ENCODE measurements at places on chromosomes 11 and 22.

- peak; percentile 88 for DNase-seq
Measured at GRCh38 chr11:10674440-10674855, 19.1 kb downstream of the IRAG1 start.

DNA sequence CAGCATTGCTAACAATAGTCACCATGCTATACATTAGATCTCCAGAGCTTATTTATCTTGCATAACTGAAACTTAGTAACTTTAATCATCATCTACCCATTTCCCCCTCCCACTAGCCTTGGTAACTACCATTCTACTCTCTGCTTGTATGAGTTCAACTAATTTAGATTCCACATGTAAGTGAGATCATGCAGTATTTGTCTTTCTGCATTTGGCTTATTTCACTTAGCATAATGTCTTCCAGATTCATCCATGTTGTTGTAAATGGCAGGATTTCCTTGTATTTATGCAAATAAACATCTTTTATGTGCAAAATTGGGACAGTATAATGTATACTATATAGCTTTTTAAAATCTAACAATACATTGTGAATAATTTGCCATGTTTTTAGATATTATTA, 66.0 kb upstream of the ZBED5 start:
- DNase-seq: no peak

GRCh38 chr11:1729692-1730011, 20.7 kb downstream of the IFITM10 start:
- DNase-seq: peak; percentile 51

DNA sequence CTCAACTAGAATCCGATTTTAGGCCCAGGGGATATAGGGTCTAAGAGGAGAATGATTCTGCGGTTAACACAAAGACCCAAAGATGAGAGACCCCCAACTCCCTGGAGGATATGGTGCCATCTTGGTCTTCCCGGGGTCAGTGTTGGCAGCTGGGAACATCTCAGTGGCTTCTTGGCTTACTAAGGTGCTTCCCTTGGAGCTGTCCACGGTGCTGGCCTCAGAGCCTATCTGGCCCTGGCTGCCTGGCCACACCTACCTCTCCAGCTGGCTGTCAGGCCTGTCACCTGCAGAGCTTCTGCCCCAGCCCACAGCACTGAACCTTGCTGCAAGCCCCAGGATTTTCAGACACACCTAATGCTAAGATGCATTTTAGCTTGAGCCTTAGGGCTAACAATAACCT, 70.7 kb upstream of the THY1 start:
- no peak for DNase-seq

DNA sequence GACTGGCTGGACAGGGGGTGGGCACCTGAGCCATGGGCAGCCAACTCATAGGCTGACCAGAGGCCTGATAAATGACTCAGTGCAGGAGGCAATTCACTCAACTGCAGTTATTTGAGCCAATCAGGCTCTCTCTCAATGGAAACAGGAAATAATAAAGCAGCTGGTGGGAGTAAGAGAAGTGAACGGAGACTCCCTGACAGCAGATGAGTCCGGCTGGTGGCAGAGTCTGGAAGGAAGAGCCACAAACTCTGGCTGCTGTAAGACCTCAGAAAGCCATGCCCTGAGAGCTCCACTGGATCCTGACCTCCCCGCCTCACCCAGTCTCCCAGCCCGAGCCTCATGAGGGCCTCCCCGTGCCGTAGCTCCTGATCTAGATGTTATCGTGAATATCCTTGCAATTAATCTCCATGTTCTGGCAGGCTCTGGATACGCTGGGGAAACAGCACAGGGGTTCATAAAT, 69.8 kb downstream of the TRIM29 start:
- no peak for DNase-seq

DNA sequence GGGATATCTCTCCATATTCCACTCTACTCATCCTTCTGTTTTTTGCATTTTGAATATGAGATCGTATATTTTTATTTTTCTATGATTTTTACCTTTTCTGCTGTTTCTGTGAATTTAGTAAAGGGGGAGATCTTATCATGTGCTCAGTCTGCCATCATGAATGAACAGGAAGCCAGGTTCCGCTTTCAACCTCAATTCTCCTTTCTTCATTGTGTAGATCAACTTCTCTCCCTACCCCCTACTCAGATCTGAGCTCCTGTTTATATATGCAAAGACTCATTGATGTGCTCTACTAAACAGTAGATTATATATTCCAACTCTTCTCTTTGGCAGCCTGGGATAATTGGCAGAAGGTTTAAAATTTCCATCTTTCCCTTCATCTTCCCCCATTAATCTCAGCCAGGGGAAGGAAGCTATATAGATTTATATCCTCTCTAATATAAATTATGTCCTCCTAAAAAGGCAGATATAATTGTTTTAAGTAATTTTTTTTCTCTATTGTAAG, 336.7 kb upstream of the PLET1 start:
- DNase-seq: no peak

GRCh38 chr22:20198557-20199319, 47.9 kb upstream of the CCDC188 start:
- DNase-seq: no peak

DNA sequence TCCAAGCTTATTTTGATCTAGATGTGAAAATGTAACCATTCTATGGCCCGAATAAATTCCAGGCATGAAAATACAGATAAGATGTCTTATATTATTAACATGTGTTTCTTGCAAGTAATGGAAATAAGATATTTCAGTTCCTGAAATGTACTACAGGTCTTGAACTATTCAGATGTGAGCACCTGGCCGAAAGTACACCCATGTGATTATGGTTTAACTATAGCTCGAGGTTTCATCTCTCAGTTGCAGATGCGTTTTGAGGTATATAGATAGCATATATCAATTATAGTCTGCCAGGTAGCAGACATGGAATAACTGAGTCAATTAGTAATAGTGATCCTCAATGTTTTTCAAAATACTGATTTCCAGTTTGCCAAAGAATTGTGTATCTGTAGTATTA, 68.3 kb downstream of the DDIAS start:
- no peak for DNase-seq

- no peak for DNase-seq
Measured at GRCh38 chr11:118532852-118533768, 2.1 kb downstream of the TMEM25 start.

DNA sequence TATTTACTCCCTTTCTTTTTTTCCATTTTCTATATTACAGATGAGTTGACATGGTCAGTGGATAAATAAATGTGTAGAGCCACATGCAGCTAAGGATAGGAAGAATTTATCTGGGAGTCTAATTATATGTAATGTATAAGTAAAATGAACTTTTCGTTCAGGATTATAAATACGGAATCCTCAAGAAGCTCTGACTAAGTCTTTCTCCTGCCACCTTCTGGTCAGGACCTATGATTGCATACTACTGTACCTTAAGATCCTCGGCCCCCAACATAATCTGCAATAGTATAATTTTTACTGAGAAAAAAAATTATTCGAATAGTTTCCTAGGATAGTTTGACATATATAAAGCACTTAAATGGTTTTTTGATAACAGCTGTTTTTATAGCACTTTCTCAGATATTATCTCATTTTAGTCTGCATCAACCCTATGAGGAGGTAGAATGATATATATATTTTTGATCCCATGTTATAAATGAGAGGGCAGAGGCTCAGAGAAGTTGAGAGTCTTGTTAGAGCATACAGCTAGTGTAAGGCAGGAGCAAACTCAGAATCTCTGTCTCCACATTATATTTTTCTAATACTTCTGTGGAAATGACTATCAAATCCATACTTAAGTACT, 36.1 kb downstream of the CCDC90B start:
- DNase-seq: no peak

DNA sequence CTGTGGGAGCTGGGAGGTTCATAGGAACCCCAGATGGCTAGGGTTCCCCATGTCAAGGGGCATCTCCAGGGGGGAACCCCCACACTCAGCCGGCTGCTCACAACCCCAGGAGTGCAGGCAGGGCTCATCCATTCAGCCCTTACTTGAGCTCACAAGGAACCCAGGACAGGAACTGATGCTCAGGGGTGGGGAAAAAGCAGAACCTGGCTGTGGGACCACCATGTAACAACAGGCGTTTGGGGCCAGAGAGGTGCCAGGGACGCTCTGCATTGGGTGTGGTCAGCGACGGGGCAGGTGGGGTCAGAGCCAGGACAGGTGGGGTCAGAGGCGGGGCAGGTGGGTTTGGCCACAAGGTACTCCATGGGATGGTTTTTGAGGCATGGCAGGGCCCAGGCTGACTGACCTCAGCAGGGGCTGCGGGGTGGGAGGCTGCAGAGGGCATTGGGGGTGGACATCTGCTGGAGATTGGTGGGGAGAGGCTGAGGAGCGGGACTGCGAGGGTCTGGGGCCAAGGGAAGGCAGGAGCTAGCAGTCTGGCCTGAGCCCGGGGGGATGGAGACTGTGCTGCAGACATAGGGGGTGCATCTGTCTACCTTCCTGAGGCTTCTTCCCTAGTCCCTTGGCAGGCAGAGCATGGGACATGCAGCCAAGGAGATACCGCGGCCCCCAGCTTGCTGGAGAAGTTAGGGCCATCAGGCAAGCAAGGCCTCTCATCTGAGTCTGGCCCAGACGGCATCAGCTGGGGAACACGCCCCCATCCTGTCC, 34.0 kb upstream of the CARS1 start:
- no peak for DNase-seq

- no peak for DNase-seq
Measured at GRCh38 chr11:13140028-13140870, 131.1 kb downstream of the RASSF10 start.

GRCh38 chr22:43921370-43921769, 2.2 kb upstream of the PNPLA3 start:
- DNase-seq: no peak

- DNase-seq: peak; percentile 94
Measured at GRCh38 chr11:33690290-33691065, 10.1 kb downstream of the C11orf91 start.

DNA sequence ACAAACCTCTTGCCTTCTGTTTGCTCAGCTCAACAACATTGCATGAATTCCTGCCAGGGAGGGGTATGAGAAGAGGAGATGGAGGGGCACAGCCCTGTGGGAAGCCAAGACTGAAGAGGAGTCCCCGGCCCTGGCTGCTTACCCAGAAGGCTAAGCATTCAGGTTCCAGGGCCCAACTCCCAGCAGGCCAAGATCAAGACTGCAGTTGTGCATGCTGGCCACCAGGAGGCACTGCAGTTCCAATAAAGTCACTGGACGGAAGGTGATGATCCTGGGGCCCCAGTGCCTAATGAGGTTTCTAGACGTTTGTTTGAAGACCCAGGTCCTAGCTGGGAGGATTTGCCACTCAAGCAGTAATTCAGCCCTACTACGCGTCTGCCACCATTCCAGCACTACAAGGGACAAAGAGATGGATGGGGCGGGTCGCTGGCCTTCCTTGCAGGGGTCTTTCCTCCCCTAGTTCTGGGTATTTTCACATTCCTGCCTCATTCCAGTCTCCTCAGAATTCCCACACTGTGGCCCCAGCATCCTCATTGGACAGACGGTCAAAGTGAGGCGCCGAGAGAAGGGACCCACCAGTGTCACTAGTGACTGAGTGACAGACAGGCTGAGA, 23.6 kb downstream of the ALX4 start:
- no peak for DNase-seq

DNA sequence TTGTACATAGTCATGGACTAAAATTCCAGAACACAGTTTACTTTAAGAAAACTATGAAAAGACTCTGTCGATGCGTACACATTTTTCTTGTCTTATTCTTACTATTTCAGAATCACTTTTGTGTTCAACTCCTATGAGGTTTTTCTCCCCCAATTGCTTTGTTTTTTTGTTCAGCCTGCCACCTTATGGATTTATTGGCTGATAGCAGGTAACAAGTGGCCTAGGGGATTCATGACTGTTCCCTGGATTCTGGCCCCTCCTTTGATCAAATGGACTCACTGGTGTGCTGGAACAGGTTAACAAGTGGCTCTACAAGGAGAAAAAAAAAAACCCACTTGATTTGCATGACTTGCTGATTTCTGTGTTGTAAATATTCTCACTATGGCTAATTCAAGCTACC, 10.6 kb downstream of the MMP20 start:
- DNase-seq: no peak

DNA sequence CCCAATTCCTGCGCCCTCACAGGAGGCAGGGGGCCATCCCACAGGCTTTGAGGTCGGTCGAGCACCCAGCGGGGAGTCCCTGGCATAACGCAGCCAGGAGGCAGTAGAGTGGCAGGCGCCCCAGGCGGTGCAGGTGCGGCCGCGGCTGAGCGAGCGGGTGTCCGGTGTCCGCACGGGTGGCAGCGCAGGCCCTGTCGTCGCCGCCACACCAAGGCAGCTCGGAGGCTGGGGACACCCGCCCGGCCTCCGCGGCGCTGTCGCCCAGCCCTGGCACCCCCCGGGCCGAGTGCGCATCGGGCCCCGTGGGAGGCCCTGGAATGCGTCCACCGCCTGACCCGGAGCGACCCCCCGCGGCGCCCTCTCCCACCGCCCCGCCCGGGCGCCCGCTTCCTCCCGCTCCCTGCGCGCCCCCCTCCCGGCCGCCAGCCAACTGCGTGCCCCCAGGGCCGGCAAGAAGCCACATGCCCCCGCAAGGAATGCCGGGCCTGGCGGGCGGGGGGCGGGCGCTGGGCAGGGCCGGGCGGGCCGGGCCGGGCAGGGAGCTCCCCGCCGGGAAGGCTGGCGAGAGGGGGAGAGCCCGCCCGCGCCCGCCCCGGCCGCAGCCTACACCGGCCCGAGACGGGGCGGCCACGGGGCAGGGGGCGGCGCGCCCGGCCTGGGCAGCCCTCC, 33.9 kb downstream of the PRDM11 start:
- peak; percentile 80 for DNase-seq

DNA sequence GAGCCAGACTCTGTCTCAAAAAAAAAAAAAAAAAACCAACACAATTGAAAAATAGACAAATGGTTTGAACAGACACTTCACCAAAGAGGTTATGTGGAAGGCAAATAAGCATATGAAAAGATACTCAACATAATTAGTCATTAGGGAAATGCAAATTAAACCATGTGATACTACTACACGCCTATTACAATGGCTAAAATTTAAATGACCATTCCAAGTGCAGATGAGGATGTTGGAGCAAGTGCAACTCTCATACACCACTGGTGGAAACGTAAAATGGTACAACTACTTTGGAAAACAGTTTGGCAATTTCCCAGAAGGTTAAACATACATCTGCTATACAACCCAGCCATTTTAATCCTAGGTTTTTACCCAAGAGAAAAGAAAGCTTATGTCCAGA, 24.3 kb downstream of the EIF4ENIF1 start:
- no peak for DNase-seq

DNA sequence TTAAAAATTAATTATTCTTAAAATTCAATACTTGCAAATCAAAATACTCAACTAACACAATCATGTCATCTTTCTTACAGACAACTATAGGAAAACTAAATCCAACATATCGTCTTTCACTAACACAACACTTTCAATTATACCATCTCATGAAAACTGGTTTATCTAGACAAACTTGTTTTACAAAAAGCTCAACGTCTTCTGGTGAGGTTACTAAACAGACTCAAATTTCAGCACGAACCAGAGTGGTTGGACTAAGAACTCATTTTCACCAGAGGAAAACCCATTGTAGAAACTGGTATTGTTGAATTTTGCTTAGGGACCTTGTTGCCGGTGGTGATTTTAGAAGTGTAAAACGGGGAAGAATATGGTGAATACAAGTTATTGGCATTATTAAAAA, 52.2 kb downstream of the NUP98 start:
- no peak for DNase-seq

- peak; percentile 31 for DNase-seq
Measured at GRCh38 chr22:25745341-25746011, 3.5 kb downstream of the MYO18B start.
